Cortex of kidney (tissue), 1 donor: ENCODE measurements at places on chromosomes 13 and 19.

DNA sequence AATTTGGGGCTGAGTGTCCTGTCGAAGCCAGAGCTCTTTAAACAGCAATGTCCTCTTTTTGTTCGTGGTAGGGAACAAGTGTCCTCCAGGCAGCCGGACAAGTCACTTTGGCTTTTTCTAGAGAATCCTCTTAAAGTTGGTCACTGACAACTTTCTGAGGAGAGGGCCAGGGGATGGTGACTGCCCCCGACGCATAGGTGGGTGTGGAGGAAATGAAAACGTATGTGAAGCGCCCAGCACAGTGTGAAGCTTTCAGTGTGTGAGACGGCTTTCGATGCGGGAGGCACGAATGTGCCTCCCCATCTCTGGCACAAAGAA lies 45.8 kb upstream of the ZNF536 start:
- no peak for DNase-seq

DNA sequence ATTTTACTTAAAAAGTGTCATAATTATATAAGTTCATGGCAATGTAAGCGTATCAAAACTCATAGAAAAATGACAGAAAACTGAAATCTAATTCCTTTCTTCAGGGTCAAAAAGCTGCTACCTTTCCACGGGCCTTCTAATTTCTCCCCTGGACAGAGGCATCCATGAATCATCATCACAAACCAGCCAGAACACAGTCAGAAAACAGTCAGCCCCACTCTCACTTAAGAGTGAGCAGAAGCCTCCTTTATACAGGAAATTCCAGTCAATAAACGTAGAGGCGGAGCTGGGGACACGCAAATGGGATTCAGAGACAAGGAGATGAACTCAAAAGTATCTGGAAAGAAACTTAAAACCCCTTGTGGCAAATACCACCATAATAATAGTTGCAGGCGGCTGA lies 54.2 kb upstream of the ABCC4 start:
- DNase-seq = no peak

DNA sequence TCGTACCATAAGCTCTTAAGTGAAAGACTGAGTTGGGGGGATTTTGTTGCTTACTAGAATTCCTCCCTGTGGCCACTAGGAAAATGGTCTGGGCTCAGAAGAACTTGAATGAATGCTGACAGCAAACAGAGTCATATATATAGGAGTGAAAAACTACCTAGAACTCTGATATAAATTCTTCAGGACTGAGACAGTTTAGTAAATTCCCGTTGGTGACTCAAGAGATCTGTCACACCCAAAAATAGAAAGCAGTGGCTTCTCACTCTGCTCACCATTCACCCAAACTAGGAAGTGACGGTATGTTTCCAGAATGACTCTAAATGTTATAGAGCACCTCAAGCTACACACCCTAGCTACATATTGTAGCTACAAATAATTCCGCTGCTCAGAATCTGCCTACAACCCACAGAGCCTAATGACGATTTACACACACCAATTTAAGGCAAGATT lies 116.2 kb downstream of the TBC1D4 start:
- DNase-seq = no peak

DNA sequence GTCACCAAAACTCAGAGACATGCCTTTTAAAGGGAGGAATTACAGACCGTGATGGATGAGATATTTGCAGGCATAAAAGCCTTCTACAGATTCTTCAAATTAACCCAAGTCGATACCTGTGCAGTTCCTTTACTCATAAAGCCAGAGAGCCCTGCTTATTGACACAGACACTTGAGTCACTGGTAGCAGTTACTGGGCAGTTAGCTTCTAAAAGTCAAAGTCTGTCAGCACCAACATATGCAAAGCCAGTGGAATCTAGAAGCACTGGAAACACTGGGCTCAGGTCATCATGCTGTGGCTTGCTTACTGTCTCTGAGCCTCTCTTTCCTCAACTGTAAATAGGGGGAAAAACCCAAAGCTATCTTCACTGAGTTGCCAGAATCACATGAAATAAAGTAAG lies 25.7 kb upstream of the LRCH1 start:
- DNase-seq = no peak

- DNase-seq = no peak
Observed at GRCh38 chr19:22422211-22422610, at the start of gene ZNF98. ZNF98 (minus strand) TSS chr19:22422346; CDS start chr19:22422224, 122 bp downstream.

- no peak for DNase-seq
Observed at GRCh38 chr19:10416083-10416379, 4.3 kb upstream of the PDE4A start.

DNA sequence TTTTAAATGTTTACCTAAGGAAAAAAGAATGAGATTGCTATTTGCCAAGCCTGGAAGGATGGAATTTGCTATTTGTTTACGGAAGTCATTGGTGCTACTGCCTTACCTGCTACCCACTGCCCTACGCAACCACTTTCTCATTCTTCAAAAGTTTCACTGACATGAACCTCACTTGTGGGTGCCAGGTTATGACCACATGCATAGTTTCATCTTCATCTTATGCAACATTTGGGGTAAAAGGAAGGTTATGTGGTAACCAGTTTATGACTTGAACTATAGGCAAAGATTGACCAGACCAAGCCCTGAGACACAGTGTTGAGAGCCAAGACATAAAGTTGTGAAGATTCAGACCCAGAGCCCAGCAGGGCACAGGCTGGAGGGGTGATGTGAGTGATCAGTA lies 142.5 kb downstream of the LACC1 start:
- DNase-seq = no peak

- DNase-seq = no peak
Observed at GRCh38 chr13:28313579-28313978, 175.2 kb downstream of the PAN3 start.

DNA sequence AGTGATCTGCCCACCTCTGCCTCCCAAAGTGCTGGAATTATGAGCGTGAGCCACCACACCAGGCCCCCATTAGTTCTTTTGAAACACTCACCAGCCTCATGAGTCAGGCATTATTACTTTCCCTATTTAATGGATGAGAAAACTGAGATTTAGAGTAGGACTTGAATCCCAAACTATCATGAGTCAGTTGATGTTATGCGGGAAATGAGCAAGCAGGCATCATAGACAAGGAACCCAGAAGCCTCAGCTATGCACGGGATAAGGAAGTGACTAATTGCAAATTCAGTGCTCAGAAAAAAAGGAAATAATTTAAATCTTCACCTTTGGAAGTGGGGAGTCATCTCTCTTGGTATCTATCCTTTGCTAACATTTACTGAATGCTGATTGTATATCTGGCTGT lies 217.5 kb downstream of the ABCC4 start:
- DNase-seq = no peak

DNA sequence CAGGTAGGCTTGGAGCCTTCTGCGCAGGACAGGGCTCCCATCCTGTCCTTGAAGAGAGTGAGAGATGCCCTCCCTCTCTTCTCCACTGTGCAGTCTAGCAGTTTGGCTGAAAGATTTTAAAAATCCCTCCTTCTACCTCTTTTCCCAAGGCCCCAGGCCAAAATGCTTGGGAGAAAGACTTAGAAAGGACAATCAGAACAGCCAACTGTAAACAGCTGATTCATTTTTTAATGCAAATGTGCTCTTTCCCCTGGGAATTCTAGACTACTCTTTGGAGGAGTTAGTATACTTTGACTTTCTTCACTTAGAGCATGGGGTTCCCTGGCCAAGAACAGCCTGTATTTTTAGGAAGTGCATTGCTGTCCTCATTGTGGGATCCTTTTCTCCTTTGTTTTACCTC lies 398.9 kb downstream of the GPC6 start:
- DNase-seq = no peak

- DNase-seq = no peak
Observed at GRCh38 chr13:100987948-100988347, 313.4 kb upstream of the TMTC4 start.

GRCh38 chr13:79779761-79780160 lies 298.8 kb downstream of the NDFIP2 start:
- no peak for DNase-seq

- DNase-seq = no peak
Observed at GRCh38 chr13:48232420-48233045, 473 bp upstream of the ITM2B start.

- no peak for DNase-seq
Observed at GRCh38 chr19:19356901-19357566, 36.4 kb downstream of the MAU2 start.

GRCh38 chr19:4580961-4581665 lies 21.6 kb upstream of the SEMA6B start:
- DNase-seq = no peak

DNA sequence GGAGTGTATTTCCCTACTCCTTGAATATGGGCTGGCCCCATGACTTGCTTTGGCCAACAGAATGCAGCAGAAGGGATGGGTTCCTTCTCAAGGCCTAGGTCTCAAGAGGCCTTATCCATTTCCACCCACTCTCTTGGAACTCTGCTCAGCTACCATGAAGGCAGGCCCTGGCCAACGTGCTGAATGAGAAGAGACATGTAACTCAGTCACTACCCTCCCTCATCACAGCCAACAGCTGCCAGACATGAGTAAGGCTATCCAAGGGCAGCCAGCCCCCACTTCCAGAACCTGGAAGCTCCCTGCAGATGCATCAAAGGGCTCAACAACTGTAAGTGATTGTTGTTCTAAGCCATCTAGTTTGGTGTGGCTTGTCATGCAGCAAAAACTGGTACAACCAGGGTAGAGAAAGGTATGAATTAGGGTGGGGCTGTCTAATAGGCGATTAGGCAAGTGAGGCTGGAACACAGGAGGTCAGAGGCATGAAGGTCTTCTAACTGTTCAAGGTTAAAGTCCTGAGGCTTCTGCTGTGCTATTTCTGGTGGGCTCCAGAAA lies 1.4 kb upstream of the RASL11A start:
- DNase-seq = no peak

DNA sequence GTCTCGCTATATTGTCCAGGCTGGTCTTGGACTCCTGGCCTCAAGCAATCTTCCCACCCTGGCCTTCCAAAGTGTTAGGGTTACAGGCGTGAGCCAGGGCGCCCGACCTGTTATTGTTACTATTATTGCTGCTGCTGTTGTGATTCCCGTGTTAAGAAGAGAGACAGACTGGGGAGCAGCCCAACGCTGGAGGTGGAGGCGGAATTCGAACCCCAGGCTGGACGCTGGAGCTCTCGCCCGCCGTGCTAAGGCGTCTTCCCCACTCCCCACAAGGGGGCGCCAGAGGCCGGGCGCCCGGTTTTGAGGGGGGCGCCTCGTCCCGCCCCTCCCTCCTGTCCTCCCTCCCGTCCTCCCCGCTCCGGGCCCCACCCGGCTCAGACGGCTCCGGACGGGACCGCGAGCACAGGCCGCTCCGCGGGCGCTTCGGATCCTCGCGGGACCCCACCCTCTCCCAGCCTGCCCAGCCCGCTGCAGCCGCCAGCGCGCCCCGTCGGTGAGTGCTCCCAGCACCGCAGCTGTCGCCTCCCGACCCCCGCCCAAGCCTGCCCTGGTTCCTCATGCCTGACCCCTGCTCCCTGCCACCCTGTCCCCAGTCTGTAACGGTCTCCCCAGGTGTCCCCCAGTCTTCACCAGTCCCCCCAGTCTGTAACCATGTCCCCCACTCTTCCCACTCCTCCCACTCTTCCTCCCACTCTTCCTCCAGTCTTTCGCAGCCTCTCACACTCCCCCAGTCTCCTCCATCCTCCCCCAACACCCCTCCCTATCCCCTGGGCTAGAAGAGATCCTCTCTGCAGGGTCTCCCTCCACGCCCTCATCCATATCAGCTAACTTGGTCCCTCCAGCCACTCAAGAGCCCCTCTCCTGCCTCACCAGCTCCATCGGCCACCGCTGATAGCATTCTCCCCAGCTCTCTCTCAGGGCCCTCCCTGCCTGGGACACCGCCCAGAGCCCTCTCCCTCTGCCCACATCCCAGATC lies at the start of gene EHD2:
TSS of gene EHD2 (plus strand) at position 377 of the 976 bp plus-strand sequence. CDS start 3,191 bp downstream, outside the sequence.
- DNase-seq = no peak

GRCh38 chr19:36103842-36104552 lies 6.9 kb upstream of the OVOL3 start:
- no peak for DNase-seq

DNA sequence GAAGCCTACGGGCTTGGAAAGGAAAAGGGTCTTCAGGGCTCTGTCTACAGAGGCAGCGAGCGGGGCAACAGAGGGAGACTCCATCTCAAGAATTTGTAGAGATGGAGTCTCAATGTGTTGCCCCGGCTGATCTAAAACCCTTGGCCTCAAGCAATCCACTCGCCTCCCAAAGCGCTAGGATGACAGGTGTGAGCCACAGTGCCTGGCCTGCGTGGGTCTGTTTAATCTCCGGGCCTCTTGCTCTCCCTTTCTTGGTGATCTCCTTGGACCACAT lies 8.1 kb downstream of the RPS9 start:
- no peak for DNase-seq

GRCh38 chr13:113729187-113730019 lies 29.6 kb upstream of the TMEM255B start:
- DNase-seq = no peak

GRCh38 chr13:52158629-52159158 lies 703 bp downstream of the NEK3 start:
- no peak for DNase-seq

- DNase-seq = no peak
Observed at GRCh38 chr19:1304197-1304924, 18.7 kb downstream of the EFNA2 start.

GRCh38 chr13:81779876-81780275 lies 1439.0 kb upstream of the SPRY2 start:
- no peak for DNase-seq

DNA sequence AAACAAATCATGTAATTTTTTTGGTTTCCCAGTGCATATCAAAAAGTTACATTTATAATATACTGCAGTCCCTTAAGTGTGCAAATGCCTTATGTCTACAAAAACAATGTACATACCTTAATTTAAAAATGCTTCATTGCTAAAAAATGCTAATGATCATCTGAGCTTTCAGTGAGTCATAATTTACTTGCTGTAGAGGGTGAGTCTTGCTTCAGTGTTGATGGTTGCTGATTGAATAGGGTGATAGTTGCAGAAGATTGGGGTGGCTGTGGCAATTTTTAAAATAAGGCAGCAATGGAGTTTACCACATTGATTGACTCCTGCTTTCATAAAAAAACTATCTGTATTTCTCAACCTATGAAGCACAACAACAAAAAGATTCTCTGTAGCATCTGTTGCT lies 613.9 kb downstream of the TBC1D4 start:
- DNase-seq = no peak

- DNase-seq = no peak
Observed at GRCh38 chr13:22812793-22813192, 368.0 kb upstream of the SGCG start.

- DNase-seq = no peak
Observed at GRCh38 chr13:99214232-99214631, 13.6 kb downstream of the UBAC2 start.

GRCh38 chr13:110923086-110923485 lies 8.2 kb upstream of the ANKRD10 start:
- DNase-seq = no peak

- DNase-seq = no peak
Observed at GRCh38 chr13:107458269-107458668, 757.1 kb downstream of the LIG4 start.

DNA sequence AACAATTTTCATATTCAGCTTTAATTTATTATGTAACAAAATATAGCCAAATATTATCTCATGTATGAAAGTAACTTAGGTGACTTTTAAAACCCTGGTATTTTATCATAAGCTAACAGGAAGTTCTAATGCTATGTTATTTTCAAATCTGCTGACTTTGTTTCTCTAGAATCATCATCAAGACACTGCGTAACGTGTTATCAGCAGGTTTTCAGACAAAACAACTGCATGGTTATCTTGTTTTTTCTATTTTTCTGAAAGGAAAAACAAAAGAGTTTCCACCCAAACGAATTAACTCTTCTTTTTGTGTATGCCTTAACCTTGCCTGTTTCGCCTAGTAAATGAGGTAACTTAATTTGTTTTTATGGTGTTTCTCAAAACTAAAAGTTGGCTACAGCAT lies 156.3 kb downstream of the TBC1D4 start:
- DNase-seq = no peak

GRCh38 chr13:42745655-42746054 lies 35.7 kb upstream of the FAM216B start:
- DNase-seq = no peak

- DNase-seq = no peak
Observed at GRCh38 chr13:57716295-57716694, 84.8 kb downstream of the PCDH17 start.
